Activated T-cell treated with anti-CD3 and anti-CD28 coated beads for 1 hour (primary cell): ENCODE measurements at places on chromosomes 2 and 18.

- no peak for DNase-seq
These were observed 16.9 kb upstream of the KCNG3 start for GRCh38 chr2:42510608-42511243.

DNA sequence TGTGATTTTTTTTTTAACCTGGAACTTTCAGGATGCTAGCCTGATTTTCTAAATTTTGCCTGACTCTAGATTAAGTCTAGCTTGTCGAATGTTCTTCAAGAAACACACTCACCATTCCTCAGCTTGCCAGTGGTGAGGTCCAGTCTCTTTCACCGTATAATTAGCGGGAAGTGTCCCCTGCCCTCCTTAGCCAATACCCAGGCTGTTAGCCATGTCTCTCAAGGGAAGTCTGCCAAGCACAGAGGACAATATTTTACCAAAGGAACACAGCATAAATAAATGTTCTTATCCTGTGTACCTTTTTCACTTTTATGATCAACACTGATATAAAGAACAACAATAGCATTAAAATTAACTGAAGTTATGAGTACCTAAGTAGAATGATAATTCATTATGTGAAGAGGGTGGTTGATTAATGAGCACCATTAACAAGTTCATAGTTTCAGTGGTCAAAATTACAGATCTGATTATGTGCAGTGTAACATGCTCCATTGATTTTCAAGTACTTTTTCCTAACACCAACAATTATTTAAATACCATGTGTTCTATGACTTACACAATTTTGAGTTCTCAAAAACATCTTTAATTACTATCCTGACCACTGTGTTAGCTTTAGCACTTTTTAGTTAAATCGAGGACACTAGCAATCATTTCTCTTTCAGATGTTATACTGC is 445.8 kb upstream of the RAB12 start:
- no peak for DNase-seq

DNA sequence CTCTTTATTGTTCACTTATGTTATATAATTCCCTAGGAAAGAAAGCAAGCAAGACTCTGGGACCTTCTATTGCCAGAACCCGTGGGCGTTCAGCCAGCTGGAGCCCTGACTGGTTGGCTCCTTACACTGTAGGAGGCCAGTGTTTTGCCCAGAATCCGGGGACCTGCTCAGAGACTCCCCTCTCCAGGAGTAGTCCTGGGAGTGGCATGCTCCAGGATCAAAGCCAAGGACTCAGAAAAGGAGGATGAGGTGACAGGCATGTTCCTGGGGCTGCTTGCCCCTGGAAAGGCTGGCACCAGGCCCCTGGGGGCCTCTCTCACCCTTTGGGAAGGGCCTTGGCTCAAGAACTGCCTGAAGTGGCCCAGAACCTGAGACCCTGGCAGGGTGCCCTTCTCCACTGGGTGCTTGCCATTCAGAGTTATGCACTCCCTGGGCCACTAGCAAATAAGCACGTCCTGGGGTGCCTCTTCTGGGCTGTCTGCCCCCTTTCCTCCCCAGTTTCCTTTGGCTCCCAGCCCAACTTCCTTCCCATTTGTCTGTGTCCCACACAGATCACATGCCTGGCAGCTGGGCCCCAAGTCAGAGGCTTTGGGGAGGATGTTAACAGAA is 19.6 kb upstream of the KIF3C start:
- DNase-seq: no peak

DNA sequence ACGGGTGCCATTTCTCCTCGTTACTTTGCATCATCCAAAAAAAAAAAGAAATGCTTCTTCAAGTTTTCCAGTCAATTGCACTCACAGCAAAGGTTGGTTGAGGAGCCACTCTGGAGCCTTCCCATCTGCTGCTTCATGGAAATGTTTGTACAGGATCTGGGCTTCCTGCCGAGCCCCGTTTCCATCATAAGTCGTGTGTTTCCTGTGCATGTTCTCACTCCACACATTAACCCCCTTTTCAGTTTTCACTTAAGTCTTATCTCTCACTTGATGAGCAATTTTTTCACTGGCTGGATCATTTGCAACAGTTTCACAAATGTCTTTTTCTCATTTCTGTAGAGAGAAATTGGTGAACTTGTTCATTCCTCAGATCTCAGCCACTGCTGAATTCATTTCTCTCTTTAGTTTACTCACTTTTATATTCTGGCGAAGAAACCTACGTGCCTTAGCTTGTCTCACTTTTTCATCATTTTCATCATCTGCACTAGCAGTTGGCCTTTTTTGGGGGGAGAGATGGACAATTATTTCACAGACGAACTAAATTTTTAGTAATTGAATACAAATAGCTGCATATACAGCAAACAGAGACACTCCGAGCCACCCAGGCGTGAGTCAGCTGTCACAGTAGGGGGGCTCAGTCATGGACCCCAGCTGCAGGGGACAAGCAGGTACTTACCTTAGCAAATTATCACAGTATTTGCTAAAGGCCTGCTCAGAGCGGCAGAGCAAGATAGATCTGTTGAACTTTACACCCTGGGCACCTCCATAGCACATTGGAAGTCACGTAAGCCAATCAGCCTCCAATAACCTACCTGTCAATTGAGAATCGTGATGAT is 750.8 kb upstream of the ID2 start:
- DNase-seq: no peak

GRCh38 chr2:23145460-23145859 is 239.5 kb upstream of the KLHL29 start:
- DNase-seq: no peak

DNA sequence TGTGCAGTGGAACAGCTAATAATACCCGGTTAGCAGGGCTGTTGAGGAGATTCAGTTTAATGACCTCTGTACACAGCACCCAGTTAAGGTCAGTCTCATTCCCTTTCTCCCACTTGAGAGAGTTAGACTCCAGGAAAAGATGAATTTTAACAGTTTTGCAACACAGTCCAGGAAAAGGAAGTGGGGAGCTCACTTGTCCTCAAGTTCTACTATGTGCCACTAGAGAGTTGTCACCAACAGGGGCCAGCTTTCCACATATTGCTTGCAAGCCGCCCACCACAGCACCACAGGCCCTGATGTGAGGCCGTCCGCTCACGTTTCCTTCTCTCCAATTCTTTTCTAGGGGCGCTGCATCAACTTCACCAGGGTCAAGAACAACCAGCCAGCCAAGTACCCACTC is 142.1 kb downstream of the GFPT1 start:
- no peak for DNase-seq

- no peak for DNase-seq
These were observed 68.7 kb upstream of the FN1 start for GRCh38 chr2:215504547-215504946.

DNA sequence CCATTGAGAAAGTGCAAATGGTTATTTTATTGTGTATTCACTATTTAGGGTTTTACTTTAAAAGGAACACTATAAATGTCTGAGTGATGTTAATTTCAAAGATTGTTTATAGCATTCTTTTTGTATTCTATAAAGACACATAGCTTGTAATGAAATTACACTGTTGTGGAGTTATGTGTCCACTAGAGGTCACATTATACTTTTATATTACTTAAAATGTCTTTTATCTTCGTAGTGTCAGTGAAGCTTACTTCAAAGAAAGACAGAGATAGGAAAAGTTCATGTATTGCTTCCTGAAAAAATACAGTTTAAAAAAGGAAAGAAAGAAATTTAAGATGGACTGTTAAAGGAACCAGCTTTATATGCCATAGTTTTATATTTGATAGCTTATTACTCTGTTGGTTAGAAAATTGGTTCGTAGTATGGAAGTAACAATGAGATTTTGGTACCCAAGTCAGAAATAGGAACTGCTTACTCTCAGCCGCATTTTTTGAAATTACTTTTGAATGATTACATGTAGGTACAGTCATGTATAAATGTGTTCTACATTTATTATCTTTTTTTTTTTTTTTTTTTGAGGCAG is 20.5 kb downstream of the APLF start:
- no peak for DNase-seq

DNA sequence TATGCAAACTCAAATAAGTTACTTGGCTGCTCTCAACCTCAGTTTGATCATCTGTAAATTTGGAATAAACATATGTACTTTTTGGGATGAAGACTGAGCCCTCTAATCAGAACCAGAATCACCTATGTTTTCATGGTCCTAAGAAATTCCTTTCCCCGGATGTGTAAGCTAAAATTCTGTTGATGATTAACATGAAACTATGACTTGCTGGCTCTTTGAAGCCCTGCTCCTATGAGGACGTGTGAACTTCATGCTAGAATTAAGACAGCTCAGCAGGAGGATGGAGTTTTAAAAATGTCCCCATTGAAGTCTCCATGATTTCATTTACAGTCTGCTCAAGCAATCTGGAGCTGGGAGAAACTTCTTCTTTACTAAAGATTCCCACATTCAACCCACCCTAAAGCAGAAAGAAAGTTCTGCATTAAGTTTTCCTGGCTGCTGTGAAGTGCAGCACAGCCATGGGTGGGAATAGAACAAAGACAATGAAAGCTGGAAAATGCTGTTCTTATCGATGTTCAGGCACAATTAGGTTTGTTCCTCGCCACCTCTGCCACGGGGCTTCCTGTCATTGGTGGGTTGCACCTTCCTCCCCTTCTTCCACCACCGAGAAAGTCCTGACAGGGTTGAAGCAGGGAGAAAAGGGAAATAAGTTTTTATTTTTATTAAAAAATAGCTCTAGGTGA is 50.9 kb downstream of the ADCYAP1 start:
- no peak for DNase-seq

DNA sequence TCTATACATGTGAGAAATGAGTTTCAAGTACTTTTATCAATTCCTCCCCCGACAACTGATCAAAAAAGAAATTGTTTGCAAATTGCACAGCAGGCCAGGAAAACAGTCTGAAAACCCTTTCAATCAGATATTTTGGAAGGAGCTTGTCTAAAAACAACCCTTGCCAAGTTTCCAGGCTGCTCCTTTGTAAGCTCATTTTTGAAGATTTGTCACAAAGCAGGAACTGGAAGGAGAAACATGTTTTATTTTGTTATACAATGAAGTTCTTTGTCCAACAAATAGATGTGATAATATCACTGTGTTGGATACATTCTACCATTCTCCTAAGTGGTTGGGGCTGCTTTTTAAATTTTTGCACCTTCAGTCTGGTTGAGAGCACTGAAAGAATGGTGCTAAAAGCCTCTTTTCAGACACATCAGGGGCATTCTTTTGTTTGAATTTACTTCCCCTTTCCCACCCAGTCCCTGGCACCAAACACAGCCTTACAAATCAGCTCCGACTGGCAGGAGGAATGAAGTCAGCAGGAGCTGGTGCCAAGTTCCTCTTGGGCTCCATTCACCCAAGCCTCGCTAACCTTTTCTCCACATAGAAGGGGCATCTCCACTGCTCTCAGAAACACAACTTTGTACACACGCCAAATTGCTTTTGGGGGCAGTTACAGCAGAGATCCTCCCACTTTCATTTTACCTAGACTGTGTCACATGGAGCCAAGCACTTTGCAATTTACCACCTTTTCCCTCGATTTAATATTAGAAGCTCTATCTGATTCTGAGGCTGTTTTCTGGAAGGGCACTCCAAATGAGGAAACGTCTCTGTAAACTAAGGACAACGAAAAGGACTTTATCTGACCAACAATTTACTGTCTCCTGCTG is 88.0 kb downstream of the C1D start:
- DNase-seq: no peak
